ENCODE measurements at places on chromosomes 1 and 21.

GRCh38 chr1:29279951-29280391 is 43.6 kb downstream of the PTPRU start:
- peaks cover 13% of the 10 kb centered on the region for H3K36me3 ChIP-seq
- H3K4me3 ChIP-seq, result no peak overlapping the region
- H3K27ac ChIP-seq, result no peak overlapping the region
- no peak for DNase-seq

DNA sequence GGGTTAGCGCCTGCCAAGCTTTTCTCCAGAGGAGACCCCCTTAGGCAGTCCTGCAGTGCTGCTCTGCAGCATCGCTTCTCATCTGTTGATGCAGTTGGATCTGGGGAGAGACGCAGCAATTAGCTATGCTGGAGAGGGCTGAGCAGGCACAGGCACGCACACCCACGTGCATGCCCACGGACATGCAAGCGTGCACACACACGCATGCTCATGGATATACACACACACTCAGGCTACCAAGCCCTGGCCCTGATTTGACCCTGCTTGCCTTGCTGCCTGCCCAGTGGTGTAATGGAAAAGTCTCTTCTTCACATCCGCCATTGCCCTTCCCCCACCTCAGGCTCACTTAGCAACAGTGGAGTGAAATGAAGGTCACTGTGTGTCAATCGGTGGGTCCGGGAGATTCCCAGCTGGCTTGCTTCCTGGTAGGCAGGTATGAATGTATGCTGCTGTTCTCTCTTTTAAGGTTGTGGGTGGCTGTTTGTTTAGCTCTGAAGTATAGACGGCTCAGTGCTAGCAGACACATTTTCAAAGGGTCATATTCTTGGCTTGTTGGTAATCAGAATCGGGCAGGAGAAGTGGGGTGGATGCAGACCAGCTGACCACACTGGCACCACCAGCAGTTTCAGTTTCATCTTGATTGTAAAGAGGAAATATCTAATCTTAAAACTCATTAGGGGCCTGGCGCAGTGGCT is 9.5 kb downstream of the ATP1B1 start:
- H3K27ac ChIP-seq, result peak overlapping the region; percentile 92
- DNase-seq, result no peak
- no peaks in the 10 kb centered on the region for H3K27me3 ChIP-seq

DNA sequence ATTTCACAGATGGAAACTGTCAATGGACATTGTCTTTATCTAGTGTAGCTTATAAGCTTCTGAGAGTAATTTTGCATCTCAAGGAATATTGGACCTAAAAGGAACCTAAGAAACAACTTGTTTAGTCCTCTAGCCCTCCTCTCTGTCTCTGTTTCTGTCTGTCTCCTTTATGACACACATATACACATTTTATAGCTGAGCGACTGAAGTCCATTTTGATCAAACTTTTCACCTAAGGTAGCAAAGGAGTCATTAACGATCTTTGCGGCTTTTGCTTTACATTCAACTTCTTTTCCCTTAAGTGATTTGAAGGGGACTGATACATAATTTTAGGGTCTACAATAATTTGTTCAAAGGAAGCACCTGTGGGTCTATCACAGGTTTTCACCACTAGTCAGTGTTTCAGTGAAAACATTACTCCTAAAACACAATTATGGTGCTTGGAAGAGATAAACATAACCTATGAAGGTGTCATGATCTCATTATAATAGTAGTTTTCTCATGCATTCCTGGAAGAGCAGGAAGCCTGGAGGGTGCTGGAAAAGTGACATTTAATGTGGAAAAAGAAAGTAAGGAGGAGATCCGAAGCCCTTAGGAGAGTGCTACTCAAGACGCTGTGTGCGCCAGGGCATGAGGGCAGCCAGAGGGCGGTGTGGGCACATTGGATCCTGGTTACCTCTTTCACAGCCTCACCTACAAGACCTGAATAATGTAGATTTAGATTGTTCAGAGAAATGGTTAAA is 248.6 kb downstream of the DNM3 start:
- no peak overlapping the region for H3K27ac ChIP-seq
- peaks cover 11% of the 10 kb centered on the region for H3K4me1 ChIP-seq
- H3K27me3 ChIP-seq, result no peaks in the 10 kb centered on the region
- no peaks in the 10 kb centered on the region for H3K36me3 ChIP-seq
- H3K4me3 ChIP-seq, result no peak overlapping the region

DNA sequence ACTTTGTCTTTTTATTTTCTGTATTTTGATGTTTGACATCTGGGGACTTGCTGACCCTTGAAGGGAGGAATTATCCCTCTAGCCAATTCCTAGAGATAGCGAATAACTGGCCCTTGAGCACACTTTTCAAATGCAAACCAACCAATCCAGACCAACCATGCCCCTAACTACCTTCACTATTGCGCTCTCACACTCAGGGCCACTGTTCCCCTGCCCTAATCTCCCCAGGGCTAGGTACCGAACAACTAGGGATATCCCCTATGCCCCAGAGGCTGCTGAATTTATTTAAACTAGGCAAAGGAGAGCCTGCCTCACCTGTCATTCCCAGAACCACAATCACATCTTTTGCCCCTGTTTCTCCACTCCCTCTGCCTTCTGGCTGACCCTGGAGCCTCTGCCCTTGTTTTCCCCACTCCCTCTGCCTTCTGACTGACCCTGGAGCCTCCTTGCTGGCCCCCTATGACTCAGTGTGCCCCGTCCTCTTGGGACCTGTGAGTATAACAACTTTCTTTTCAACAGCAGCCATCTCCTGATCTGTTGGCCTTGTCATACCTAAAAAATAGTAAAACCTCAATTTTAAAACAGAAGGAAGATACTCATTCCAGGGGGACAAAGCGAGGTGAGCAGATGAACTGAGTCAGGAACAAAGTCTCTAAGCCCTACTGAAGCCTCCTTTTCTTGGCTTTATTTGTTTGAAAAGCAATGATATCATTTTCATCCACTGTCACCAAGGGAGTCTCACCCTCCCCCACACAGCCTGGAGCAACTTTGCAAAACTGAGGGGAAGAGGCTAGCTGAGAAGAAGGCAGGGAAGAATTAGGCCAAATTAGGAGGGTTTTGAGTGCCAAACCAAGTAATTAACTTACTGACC is 115.5 kb downstream of the NMNAT2 start:
- H3K27ac ChIP-seq, result no peak overlapping the region
- H3K4me3 ChIP-seq, result no peak overlapping the region
- no peak for DNase-seq

- no peak overlapping the region for H3K27ac ChIP-seq
- H3K27me3 ChIP-seq, result no peaks in the 10 kb centered on the region
- H3K4me3 ChIP-seq, result no peak overlapping the region
- peak; percentile 67 for DNase-seq
Observed at GRCh38 chr1:228314658-228315483, 91.8 kb downstream of the TRIM11 start.

- H3K27me3 ChIP-seq, result no peaks in the 10 kb centered on the region
- H3K4me3 ChIP-seq, result no peak overlapping the region
- H3K36me3 ChIP-seq, result no peaks in the 10 kb centered on the region
- no peak overlapping the region for H3K27ac ChIP-seq
- H3K4me1 ChIP-seq, result no peaks in the 10 kb centered on the region
Observed at GRCh38 chr21:26707246-26707645, 134.2 kb upstream of the CYYR1 start.

GRCh38 chr21:36079010-36079649 is 9.3 kb downstream of the CBR1 start:
- no peak overlapping the region for H3K27ac ChIP-seq
- no peak overlapping the region for H3K4me3 ChIP-seq
- no peak for DNase-seq

GRCh38 chr1:236808005-236808404 is 12.9 kb downstream of the MTR start:
- no peaks in the 10 kb centered on the region for H3K27me3 ChIP-seq
- no peaks in the 10 kb centered on the region for H3K4me1 ChIP-seq
- no peak for DNase-seq
- peaks cover 35% of the 10 kb centered on the region for H3K36me3 ChIP-seq
- H3K27ac ChIP-seq, result no peak overlapping the region
- no peak overlapping the region for H3K4me3 ChIP-seq

GRCh38 chr1:204478172-204478899 is 16.3 kb downstream of the PIK3C2B start:
- no peaks in the 10 kb centered on the region for H3K27me3 ChIP-seq
- no peak overlapping the region for H3K4me3 ChIP-seq
- H3K4me1 ChIP-seq, result peaks cover 73% of the 10 kb centered on the region
- H3K36me3 ChIP-seq, result peaks cover 17% of the 10 kb centered on the region
- no peak for DNase-seq
- H3K27ac ChIP-seq, result no peak overlapping the region

- H3K36me3 ChIP-seq, result no peaks in the 10 kb centered on the region
- peak overlapping the region; percentile 40 for H3K4me3 ChIP-seq
- H3K4me1 ChIP-seq, result peaks cover 16% of the 10 kb centered on the region
- DNase-seq, result no peak
- peak overlapping the region; percentile 70 for H3K27ac ChIP-seq
- H3K27me3 ChIP-seq, result no peaks in the 10 kb centered on the region
Observed at GRCh38 chr1:193309936-193310475, 123.6 kb upstream of the B3GALT2 start.

- H3K4me3 ChIP-seq, result no peak within 1 kb of the TSS
- no peaks in the 10 kb centered on the region for H3K27me3 ChIP-seq
- DNase-seq, result no peak
- H3K27ac ChIP-seq, result no peak within 1 kb of the TSS
- H3K4me1 ChIP-seq, result no peaks in the 10 kb centered on the region
Observed at GRCh38 chr1:160795951-160796383, at the start of gene LY9. Gene LY9 (plus strand): TSS chr1:160796174. CDS start chr1:160796188, 14 bp downstream.

DNA sequence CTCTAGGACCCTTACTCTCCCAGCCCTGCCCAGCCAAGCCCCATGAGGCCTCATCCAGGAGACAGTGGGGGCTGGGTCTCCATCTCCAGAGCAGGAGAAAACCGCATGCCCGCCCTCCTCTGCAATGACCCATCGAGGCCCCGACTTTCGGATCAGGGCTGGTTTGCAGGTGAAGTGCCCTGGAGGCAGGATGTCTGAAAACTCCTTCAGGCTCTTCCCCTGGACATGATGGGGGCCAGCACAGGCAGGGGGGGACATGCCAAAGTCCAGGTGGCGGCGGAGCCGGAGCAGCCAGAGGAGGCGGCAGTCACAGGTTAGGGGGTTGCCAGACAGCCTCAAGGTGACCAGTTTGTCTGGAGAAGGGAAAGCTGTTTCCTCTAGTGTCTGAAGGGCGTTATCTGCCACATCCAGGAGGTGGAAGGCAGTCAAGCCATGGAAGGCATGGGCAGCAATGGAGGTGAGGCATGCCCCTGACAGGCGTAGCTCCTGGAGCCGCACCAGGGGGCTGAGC is 3.9 kb downstream of the LINGO4 start:
- DNase-seq, result no peak
- H3K4me1 ChIP-seq, result peaks cover 7% of the 10 kb centered on the region

DNA sequence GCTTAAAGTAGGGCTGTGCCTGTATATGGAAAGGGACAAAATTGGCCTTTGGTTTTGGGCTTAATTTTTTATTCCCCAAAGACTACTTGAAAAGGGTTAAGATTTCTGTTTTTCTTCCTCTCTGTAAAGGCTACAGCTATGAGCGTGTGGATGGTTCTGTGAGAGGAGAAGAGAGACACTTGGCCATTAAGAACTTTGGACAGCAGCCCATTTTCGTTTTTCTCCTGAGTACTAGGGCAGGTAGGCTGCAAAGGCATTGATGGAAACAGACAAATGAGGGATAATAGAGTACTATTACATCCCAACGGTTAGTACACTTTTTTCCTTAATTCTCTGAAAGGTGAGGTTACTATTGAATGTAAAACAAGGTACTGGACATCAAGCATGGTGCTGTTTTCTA is 29.6 kb downstream of the CHD1L start:
- H3K27me3 ChIP-seq, result no peaks in the 10 kb centered on the region
- H3K27ac ChIP-seq, result no peak overlapping the region
- no peak overlapping the region for H3K4me3 ChIP-seq
- peaks cover 7% of the 10 kb centered on the region for H3K4me1 ChIP-seq
- H3K36me3 ChIP-seq, result peaks cover 17% of the 10 kb centered on the region

- H3K27ac ChIP-seq, result no peak overlapping the region
- no peaks in the 10 kb centered on the region for H3K27me3 ChIP-seq
- no peaks in the 10 kb centered on the region for H3K4me1 ChIP-seq
- H3K36me3 ChIP-seq, result no peaks in the 10 kb centered on the region
- no peak for DNase-seq
Observed at GRCh38 chr1:197073978-197074377, 6.9 kb upstream of the F13B start.

DNA sequence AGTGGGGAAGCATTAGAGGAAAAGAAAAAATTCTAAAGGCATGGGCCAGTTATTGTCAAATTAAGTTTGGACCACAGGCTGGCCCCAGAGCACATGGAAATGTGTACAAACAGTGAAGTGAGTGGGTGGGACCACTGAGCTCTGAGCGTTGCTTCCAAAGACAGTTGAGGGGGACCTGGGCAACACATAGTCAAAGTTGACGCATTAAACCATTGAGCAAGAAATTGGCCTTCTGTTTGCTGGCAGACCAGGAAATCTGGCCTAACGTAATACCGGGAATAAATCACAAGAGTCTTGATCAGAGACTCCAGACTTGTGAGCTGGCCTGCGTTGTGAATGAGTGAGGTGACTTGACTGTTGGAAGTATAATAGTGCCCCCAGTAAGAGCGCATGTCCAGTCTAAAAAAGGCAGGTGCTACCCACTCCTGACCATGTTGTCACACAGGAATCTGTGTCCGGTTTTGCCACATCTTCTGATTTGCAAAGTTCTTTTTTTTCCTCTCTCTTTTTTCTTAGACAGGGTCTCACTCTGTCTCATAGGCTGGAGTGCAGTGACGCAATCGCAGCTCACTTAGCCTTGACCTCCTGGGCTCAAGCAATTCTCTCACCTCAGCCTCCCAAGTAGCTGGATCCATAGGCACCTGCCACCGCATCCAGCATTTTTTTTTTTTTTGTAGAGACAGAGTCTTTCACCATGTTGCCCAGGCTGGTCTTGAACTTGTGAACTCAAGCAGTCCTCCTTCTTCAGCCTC is 10.7 kb downstream of the EPHB2 start:
- DNase-seq, result no peak
- H3K4me3 ChIP-seq, result no peak overlapping the region
- no peak overlapping the region for H3K27ac ChIP-seq
- H3K4me1 ChIP-seq, result peaks cover 19% of the 10 kb centered on the region
- H3K27me3 ChIP-seq, result no peaks in the 10 kb centered on the region

- peak overlapping the region; percentile 95 for H3K4me3 ChIP-seq
- DNase-seq, result no peak
- H3K36me3 ChIP-seq, result peaks cover 4% of the 10 kb centered on the region
Observed at GRCh38 chr1:167938080-167938636, 1.3 kb upstream of the MPC2 start.

Measured in type B pancreatic cell (in vitro differentiated cells).